ENCODE measurements at places on chromosomes 6 and 20.

- no peak for DNase-seq
These were observed 65.4 kb downstream of the GPR6 start for GRCh38 chr6:110043366-110043994.

DNA sequence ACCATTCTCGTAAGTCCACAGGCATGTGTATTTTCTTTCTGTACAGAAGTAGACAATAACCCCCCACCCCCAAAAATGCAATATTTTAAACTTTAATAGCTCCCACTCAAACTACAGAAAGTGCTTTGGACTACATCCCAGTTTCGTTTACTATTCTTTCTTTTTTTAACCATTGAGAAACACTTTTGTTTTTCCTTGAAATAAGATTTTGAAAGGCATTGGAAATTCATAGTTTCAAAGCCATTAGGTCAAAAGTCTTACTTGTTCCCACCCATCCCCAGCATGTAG lies 140.0 kb downstream of the KIF16B start:
- no peak for DNase-seq

- DNase-seq: no peak
These were observed 13.2 kb upstream of the GPR6 start for GRCh38 chr6:109964949-109965348.

DNA sequence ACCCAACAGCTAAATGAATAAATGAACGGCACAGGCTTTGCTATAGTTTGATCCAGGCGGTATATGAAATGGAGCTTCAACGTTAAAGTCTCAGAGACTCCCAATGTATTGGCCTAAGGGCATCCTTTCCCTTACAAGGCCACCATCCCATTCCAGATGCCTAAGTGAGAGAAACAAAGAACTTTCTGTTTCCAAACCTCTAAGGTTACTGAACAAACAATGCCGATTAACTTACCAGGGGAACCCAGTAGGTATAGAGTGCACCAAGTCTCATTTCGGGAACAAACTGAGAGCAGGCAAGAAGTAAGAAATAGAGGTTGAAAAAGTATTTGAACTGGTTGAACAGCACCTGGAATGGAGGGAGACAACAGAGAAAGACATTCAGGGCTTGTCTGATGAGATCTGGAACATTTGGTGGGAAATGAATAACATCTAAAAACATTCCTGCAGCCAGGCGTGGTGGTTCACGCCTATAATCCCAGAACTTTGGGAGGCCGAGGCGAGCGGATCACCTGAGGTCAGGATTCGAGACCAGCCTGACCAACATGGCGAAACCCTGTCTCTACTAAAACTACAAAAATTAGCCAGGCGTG lies 42.5 kb downstream of the ATP9A start:
- no peak for DNase-seq

DNA sequence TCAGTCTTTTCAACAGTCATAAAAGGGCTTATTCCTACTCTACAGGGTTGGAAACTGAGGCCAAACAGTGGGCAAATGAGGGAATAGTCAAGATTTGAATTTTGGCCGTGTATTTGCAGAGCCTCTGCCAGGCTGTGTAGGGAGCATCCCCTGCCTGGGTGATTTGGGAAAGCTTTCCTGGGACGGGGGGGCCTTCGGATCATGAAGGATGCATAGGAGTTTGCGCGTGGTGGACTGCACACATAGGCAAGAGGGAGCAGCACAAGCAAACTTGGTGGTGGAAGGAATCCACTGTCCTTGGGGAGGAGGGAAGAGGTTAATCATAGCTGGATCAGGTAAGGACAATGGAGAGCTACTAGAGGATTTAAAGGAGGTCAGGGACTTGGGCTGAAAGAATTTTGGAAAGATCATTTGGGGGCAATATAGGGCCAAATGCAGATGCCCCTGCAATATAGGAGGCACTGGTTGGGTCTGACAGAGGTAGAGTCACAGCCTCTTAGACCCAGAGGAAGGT lies 2.5 kb downstream of the PTPRA start:
- no peak for DNase-seq

GRCh38 chr20:17403461-17403860 lies 127.7 kb downstream of the BFSP1 start:
- DNase-seq: no peak

All from activated CD4-positive, alpha-beta memory T cell treated with anti-CD3 and anti-CD28 coated beads, Interleukin-2, amount 10 ng/mL, durations not matched to agents 7 days and 5 days (primary cell).